Natural killer cell treated with Interleukin-12 subunit alpha and Interleukin-12 subunit beta and Interleukin-15 and Interleukin-18, amount 100 ng/mL, for 72 hours (primary cell): ENCODE measurements at places on chromosomes 5 and 9. TPM values are rescaled to one million over a fixed set of nuclear protein-coding genes. Genes with fewer than 3 reads are reported as not detected.

DNA sequence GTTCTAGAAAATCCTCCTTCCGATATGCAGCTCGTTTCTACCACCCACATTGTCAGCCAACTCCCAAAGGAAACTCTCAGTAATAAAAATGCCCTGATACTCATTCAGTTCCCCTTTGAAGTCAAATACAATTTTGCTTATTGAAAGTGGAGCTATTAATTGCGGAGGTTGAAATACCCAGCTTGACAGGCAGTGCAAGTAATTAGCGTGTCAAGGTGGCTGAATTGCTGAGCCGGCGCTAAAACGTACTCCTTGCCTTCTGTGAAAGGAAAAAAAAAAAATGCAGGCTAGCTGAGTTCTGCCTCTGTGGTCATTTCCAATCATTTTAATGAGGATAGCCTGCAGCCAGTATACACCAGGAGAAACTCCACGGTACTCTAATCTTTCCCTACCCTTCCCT is 165.5 kb downstream of the RORB start:
- DNase-seq: no peak
- H3K36me3 ChIP-seq: no peaks in the 10 kb centered on the region
- no peak overlapping the region for H3K4me3 ChIP-seq
- no peaks in the 10 kb centered on the region for H3K4me1 ChIP-seq

GRCh38 chr9:27602954-27603353 is 29.7 kb upstream of the C9orf72 start:
- H3K36me3 ChIP-seq: no peaks in the 10 kb centered on the region
- H3K27ac ChIP-seq: no peak overlapping the region
- peaks cover 23% of the 10 kb centered on the region for H3K27me3 ChIP-seq
- H3K4me1 ChIP-seq: no peaks in the 10 kb centered on the region

- no peak overlapping the region for H3K27ac ChIP-seq
- no peak overlapping the region for H3K4me3 ChIP-seq
- no peaks in the 10 kb centered on the region for H3K27me3 ChIP-seq
Observed at GRCh38 chr5:112317866-112318265, 101.2 kb downstream of the EPB41L4A start.

Gene MINAR2
- total RNA-seq: not detected

Gene TPM2
- 5.9 TPM for total RNA-seq
